SW 1271 (cell line): ENCODE measurements at places on chromosomes 7 and 10.
A peak's percentile ranks its signal among the peaks of the same experiment; 100 is the strongest.

- no peak for DNase-seq
Measured at GRCh38 chr7:36736090-36736898, 12.0 kb upstream of the AOAH start.

DNA sequence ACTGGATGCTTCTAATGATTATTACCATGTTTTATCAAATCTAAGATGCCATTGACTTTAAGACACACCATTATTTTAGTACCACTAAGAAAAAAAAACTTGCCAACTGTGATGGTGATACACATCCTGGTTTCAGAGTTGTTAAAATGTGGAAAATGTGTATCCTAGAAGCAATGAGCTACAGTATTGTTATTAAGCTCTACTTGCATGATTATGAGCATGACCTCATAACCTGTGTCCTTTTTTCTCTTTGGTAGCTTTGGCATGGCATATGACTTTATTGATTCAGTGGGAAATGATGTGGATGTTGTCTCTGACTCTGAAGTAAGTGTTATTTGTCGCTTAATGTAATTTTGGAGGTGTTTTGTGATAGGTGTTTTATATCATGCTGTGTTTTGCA lies 3.3 kb downstream of the EDRF1 start:
- no peak for DNase-seq

GRCh38 chr10:69045441-69046300 lies 42.2 kb upstream of the SRGN start:
- DNase-seq: no peak

- DNase-seq: peak; percentile 70
Measured at GRCh38 chr7:157010588-157011332, at the start of gene MNX1. Gene MNX1, minus strand, starts transcription at chr7:157010663. Its CDS starts 313 bp downstream, at chr7:157010350.

- DNase-seq: no peak
Measured at GRCh38 chr7:30815388-30815854, 44.2 kb downstream of the MINDY4 start.
